ENCODE measurements at places on chromosomes 5 and 9.

DNA sequence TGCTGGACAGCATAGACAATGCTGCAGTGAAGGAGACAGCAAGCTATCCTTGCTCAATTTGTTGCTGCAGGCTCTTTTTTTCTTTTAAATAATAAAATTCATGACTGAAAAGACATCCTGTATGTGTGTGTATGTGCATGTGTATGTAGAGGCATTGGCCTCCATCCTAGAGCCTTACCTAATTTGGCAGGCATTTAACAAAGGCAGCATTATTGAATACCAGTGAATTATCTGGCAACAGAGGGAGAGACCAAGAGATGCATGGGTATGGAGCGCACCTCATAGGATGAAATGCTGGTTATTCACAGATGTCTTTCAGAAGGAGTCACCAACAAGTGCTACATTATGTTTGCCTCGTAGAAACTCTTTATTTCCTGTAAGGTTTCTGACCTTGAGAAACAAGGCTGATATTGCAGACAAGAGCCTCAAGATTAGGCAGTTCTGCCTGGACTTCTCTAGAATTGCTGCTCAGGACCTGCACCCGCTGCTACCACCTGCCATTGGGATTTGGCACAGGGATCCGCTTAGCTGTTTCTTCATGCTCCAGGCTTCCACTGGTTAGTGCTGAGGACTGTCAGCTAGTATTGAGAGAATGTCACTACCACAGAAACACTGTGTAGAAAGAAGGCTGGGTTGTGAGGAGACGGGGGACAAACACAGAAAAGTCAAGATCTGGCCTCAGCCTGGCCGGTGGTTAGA, 247.7 kb upstream of the RFX3 start:
- DNase-seq, result no peak

GRCh38 chr9:81841333-81841732, 86.9 kb upstream of the SPATA31D4 start:
- DNase-seq, result no peak

DNA sequence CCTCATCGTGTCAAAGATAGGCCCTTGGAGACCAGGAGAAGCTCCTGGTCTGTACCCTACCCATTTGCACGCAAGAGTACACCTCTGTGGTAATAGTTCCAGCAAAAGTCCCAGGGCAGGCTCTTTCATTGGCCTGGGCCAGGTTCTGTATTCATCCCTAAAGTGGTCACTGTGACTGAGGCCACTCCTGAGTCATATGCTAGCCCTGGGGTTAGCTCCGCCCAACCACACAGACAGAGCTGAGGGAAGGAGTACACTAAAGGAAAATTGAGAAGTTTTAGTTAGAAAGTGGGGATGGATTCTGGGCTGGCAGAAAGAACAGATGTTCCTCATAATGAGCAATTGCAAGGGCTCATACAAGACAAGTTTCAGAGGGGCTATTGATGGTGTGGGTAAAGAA, 206.7 kb downstream of the ARHGAP26 start:
- no peak for DNase-seq

DNA sequence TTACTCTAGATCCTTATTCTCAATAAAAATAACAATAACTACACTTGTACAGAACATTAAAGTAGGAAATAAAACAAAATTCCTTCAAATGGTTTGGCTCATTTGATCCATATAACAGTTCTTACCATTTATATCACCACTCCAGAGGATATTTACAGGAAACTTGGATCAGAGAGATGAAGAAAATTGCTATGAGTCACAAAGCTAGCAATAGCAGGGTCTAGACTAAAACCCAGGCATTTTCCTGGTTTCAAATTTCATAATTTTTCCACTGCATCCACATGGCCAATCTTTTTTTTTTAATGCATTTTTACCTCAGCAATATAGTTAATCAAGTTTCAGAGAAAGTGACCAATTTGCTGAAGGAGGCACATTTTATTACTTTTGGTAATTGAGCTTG, 299.2 kb downstream of the ELAVL2 start:
- DNase-seq, result no peak

Measured in hypothalamus (tissue), 51 donors.